ENCODE measurements at places on chromosomes 16 and 17. TPM values are rescaled to one million over a fixed set of nuclear protein-coding genes. Genes with fewer than 3 reads are reported as not detected.

The CREBBP gene
- total RNA-seq = 11.9 TPM

The TBX2 gene
- total RNA-seq = 0.38 TPM

The TP53TG3B gene
- not detected for total RNA-seq

The CHST6 gene
- total RNA-seq = 3.0 TPM

The CES1 gene
- total RNA-seq = not detected

The NATD1 gene
- total RNA-seq = 5.6 TPM

The GSDMA gene
- 8.4 TPM for total RNA-seq

The NDRG4 gene
- 2.0 TPM for total RNA-seq

The B9D1 gene
- 34.6 TPM for total RNA-seq

The TOM1L2 gene
- 23.3 TPM for total RNA-seq

The RAB11FIP4 gene
- 5.7 TPM for total RNA-seq

The NPTX1 gene
- 0.08 TPM for total RNA-seq

The C1QL1 gene
- total RNA-seq = 2.5 TPM

The GP2 gene
- total RNA-seq = not detected

The CDH8 gene
- total RNA-seq = not detected

The TAF1C gene
- total RNA-seq = 9.8 TPM

The RTN4RL1 gene
- 8.0 TPM for total RNA-seq

The SPATA22 gene
- not detected for total RNA-seq

The CDYL2 gene
- total RNA-seq = 2.4 TPM

The CCL2 gene
- not detected for total RNA-seq

The PLA2G10 gene
- total RNA-seq = not detected

The TBC1D3I gene
- not detected for total RNA-seq

The GRAPL gene
- total RNA-seq = not detected

The HSPB9 gene
- not detected for total RNA-seq

The ARHGAP44 gene
- total RNA-seq = under 0.01 TPM

The CCL23 gene
- not detected for total RNA-seq

The FAM171A2 gene
- 3.4 TPM for total RNA-seq

The MT1G gene
- 14.0 TPM for total RNA-seq

The DPEP2 gene
- total RNA-seq = not detected

The PITPNM3 gene
- 9.1 TPM for total RNA-seq

The CCL3 gene
- not detected for total RNA-seq

The FBXW10 gene
- not detected for total RNA-seq

The FAM20A gene
- not detected for total RNA-seq

The WNT9B gene
- not detected for total RNA-seq

The KIFC3 gene
- 45.6 TPM for total RNA-seq

The RUNDC3A gene
- total RNA-seq = 4.1 TPM

The EMP2 gene
- 23.0 TPM for total RNA-seq

The CCDC57 gene
- total RNA-seq = 9.4 TPM

The KRTAP4-4 gene
- not detected for total RNA-seq

The BICDL2 gene
- total RNA-seq = 0.23 TPM

The PMFBP1 gene
- total RNA-seq = 0.31 TPM

The LRRC36 gene
- total RNA-seq = not detected

The ZNF747 gene
- total RNA-seq = 5.7 TPM

The MYL4 gene
- total RNA-seq = not detected

The NTN1 gene
- 2.4 TPM for total RNA-seq

The ABI3 gene
- not detected for total RNA-seq

Data from hair follicular keratinocyte (primary cell).